ENCODE measurements at places on chromosomes 16 and 17.

GRCh38 chr16:64853551-64853950, 268.3 kb downstream of the CDH11 start:
- DNase-seq = no peak

DNA sequence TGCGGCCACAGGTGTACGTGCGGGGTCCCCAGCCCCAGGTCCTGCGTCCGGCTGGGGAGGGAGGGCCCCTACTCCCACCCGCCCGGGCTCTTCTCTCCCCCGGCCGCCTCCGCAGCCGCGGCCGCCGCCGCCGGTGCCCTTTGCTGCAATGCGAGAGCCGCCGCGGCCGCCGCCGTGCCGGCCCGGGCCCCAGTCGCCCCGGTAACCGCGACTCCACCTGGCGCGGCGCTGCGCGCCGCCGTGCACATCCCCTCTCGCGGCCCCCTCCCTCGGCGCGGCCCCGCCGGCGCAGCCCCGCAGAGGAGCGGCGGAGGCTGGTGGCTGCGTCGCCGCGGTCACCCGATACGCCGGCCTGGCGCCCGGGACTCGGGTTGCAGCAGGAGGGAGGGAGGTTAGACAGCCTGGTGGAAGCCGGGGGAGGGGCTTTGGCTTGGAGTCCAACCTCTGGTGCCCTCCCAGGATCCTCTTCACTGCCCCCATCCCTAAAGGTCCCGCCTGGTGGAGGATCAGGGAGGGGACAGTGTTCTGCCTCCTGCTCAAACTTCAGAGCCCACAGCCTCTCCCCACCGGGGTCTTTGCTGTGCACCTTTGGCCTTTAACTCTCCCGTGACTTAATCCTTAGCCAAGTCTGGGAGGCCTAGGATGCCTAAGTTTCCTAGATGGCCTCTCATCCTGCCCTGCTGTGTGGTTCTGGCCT, 32.9 kb downstream of the SRCIN1 start:
- peak; percentile 72 for DNase-seq

DNA sequence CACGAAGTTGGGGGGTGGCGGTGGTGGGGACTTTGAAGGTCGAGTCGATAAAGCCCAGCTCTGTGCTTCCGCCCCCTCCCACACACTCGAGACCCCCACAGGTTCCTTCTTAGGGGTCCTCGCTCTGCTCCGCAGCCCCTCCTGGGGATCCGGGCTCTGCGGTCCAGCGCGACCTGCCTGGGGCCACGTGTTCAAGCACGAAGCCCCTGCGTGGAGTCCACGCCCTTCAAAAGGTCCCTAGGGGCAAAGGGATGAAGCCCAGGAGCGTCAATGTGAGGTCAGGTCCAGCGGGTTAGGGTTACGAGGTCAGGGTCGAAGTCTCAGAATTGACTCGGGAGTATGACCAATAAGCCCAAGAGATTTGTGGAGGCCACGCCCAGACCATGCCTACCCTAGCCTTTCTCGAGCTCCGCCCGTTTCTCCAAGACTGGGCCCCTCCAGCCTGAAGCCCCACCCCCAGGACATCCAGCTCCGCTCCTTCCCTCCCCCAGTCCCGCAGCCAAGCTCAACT, 786 bp upstream of the CACNA1G start:
- no peak for DNase-seq

GRCh38 chr16:8675183-8676159, 1.1 kb downstream of the ABAT start:
- DNase-seq = no peak

DNA sequence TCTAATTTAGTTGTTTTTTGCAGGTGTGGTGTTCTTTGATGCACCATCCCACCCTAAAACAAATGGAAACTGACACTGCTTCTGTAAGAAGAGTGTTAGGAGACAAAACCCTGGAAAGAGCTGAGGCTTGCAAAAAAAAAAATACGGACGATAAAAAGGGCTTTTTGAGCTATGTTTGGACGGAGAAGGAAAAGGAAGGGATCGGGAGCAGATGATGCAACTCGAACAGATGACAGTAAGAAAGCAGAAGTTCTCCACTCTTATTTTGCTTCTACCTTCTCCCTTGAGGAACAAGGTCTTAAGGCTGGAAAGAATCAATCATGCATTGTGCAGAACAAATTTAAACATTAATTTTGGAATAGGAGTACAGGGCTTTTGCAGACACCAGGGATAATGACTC, 136.7 kb downstream of the MAF start:
- DNase-seq = no peak

DNA sequence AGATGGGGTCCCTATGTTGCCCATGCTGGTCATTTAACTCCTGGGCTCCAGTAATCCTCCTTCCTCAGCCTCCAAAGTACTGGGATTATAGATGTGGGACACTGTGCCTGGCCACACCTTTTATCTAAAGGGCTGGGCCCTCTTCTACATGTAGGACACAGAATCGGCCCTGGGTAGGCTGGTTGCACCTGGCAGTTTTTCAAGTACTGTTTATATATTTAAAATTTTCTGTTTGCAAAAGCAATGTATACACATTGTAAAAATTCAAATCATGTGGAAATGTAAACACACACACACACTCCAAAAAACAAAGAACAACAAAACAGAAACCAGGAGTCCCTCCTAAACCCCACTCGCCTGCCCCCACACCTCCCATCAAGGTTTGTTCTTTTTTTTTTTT, 28.1 kb upstream of the SIAH1 start:
- no peak for DNase-seq

DNA sequence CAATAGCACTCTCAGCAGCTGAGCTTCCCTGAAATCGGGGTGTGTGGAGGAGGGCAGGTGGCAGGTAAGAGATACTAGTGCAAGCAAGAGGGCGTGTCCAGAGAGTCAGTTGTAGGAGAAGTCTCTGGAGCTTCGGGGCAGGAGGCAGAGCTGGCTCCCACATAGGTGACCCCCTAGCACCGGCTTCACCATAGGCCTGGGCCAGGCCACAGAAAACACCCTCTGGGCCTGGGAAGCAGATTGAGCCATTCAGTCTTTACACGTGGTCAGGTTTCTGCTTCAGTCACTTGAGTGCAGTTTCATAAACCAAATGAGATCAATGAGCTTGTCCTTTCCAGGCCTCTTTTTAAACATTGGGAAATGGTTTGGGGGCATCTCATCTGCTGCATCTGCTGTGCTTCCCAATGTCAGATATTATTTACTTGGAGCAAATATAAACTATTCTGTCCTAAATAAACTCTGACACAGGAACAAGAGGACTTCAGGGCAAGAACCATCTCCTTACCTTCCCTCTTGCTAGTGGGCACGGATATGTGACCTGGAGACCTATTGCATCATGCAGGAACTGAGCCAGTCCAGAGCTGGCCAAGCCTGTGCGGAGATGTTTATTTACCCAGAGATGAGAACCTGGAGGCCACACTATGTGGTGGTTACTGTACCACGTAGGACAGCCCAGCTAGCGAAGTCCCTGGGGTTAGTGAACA, 16.1 kb downstream of the CCR7 start:
- no peak for DNase-seq

- DNase-seq = peak; percentile 82
Observed at GRCh38 chr17:44137891-44138709, 3.6 kb upstream of the HROB start.

GRCh38 chr16:4179020-4179419, 62.8 kb upstream of the ADCY9 start:
- no peak for DNase-seq

DNA sequence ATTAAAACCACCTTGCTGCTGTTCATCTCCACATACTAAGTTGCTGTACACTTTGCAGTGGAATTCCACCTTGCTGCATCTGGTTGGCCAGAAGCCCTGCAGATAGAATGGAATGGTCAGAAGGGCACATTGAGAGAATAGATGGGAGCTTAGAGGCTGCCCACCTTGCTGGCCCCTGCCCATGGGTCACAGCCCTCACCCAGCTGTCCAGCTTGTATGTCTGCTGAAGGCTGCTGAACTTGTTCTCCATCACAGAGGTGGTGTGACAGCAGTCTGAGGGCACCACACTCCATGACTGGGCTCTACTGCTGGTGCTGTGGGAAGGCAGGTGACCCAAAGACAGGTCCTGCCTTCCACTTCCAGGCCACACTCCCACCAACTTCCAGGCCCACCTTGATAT, 1755.4 kb downstream of the TP53TG3F start:
- no peak for DNase-seq

- DNase-seq = no peak
Observed at GRCh38 chr17:74018115-74018514, 185.4 kb upstream of the RPL38 start.

DNA sequence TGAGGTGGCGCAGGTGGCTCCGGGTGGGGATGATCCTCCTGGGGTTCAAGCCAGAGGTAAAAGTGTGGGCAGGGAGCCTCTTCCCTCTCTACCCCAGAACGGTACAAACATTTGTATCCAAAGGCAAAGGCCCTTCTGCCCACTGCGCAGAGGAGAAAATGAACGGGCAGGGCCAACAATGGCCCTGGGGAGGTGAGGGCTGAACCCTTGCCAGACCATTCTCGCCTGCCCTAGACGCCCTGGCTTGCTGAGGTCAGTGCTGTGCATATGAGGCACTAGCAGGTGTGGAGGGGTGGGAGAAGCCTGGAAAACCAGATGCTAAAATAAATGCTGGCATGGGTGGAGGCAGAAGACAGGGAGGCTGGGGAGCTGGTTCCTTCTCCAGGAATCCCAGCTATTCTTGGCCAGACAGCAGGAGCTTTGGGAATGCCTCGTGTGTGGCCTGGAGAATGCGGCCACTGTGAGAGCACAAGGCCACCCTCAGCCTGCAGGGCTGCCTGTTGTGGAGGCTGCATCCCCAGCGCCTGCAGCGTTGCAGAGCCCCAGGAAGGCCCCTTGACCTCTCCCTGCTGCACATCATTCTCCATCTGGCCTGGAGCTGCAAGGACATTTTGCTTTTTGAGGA, 4.5 kb downstream of the C17orf50 start:
- no peak for DNase-seq

- DNase-seq = no peak
Observed at GRCh38 chr17:57874058-57874419, 24.2 kb upstream of the MRPS23 start.

DNA sequence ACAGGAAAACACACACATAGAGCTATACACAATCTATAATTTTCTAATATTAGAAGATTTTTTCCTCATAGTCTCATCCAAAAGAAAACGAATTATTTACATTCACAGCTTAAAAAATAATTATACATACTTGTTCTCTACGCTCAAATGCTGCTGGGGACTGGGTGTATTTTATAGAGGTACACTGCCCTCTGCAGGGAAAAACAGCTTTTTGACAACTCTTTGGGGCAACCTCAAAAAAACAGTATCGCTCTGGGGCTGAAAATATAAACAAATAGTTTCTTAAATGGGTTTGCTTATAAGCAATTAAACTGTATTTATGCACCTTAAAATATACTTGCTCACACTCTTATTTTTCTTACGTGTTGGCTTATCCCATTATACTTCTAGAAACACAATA, 261.8 kb upstream of the PSMD7 start:
- DNase-seq = peak; percentile 46

DNA sequence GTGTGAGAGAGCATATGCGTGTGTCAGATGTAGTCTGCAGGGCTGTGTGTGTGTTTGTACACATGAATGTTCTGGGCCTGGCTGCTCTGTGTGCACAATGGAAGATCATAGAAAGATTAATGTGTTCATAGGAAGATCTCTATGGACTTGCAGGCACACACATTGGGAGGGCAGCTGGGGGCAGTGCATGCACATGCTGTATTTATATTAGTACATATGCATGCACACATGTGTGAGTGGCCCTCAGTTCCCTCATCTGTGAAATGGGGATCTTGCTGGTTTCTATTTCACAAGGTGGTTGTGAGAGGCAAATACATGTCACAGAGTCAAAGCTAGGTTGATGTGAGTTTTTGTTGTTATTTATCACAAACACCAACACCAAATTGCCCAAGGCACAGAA, 2.1 kb downstream of the CA7 start:
- DNase-seq = no peak

- DNase-seq = no peak
Observed at GRCh38 chr16:528111-529011, 849 bp downstream of the CAPN15 start.

GRCh38 chr17:43342589-43342890, 56.3 kb upstream of the ARL4D start:
- DNase-seq = peak; percentile 17

GRCh38 chr16:72372087-72373045, 200.4 kb upstream of the PMFBP1 start:
- DNase-seq = no peak

DNA sequence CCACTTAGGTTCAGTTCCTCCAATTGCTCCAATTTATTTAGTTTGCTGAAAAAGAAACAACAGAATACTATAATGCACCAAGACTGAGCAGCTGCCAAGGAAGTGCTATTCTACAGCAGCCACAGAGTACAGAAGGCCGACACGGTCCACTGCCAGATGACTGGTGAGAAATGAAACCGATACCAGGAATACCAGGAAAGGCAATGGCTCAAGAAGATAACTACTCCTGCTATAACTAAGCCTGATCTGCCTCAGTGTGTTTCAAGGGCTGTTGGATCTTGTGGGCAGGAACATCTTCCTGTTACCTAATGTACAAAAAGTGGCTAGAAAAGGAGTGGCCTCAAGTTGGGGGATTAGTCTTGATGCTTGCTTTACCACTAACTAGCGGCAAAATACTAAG, 32.8 kb downstream of the MARVELD3 start:
- DNase-seq = no peak

DNA sequence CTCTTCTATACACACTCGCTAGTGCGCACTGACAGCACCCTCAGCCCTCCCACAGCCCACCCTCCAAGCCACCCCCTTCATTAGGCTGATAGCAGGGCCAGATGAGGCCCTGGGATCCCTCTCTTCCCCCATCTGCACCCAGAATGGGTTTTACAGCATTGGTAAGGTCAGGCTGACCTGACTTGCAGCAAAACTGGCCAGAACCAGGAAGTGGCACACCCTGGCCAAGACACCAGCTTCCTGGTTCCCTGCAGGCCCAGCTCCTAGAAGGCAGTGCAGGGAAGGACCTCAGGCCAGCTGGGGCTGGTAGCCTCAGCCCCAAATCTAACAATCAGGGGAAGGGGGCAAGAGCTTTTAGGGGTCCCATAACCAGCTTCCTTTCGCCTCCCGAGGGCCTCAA, 50.0 kb upstream of the MRPS23 start:
- DNase-seq = no peak

DNA sequence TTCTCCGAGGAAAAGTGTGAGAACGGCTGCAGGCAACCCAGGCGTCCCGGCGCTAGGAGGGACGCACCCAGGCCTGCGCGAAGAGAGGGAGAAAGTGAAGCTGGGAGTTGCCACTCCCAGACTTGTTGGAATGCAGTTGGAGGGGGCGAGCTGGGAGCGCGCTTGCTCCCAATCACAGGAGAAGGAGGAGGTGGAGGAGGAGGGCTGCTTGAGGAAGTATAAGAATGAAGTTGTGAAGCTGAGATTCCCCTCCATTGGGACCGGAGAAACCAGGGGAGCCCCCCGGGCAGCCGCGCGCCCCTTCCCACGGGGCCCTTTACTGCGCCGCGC, at the start of gene ERBB2:
Gene ERBB2 (plus strand): TSS at position 247 of the 330 bp plus-strand sequence. CDS start 175 bp downstream, outside the sequence.
- DNase-seq = no peak

DNA sequence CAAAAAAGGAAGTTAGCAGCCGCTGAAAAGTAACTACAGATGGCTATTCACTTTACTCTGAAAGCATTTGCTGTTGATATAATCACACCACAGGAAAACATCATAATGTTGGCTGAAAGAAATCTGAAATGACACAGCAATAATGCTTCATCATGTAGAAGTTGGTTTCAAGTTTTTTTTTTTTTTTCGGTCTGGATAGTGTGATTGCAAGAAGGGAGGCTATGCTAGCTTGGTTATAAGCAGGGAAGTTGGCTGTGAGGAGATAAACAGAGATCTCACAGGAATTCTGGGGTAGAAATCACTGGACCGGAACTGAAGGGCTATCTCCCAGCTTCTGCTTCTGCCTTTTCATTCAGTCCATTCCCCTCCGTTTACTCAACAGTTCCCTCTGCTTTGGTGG, 57.9 kb downstream of the MYO1D start:
- no peak for DNase-seq

GRCh38 chr17:80025796-80026195, 9.9 kb downstream of the TBC1D16 start:
- DNase-seq = peak; percentile 34

Measured in NCI-H2081 (cell line).